ENCODE measurements at places on chromosomes 6 and 20.

DNA sequence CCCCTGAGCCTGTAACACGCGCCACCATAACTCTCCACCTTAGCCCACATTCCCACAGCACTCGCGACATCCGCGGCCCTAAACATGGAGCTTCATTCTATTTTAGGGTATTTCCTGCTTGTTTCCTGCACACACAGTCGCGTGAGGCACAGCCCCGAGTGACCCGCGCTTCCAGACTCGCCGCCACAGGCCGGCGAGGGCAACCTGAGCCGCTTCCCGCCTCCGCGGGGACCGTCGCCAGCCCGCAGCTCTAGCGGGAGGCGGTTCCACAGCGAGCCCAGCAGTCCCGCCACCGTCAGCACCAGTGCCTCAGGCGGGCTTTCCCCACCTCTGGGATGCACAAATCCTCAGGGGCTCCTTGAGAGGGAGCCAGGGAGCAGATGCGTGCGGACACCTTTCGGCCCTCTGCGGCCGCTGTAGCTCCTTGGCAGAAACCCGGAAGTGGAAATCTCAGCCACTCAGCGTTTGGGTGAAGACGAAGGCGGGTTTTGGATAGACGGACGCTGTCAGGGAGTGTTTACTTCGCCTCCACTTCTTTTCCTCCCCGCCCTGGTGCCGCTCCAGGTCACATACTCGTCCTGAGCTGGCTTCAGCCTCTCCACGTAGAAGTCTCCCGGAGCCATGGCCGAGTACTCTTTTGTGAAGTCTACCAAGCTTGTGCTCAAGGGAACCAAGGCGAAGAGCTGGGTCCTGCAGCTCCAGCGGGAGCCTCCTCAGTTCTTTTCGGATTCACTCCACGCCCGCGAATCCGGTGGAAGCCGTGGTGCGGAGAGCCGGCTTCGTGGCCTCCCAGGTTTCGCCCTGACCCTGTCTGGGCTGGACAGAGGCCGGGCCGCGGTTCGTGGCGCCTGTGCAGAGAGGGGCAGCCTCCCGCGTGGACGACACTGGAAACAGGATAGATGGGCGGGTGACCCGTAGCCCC lies 2177.4 kb upstream of the DEFB115 start:
- DNase-seq = peak; percentile 11
- peaks cover 1% of the 10 kb centered on the region for H3K36me3 ChIP-seq
- no peak overlapping the region for H3K27ac ChIP-seq
- H3K4me3 ChIP-seq = peak overlapping the region; percentile 70
- no peaks in the 10 kb centered on the region for H3K27me3 ChIP-seq

GRCh38 chr20:62119591-62120364 lies 2.5 kb upstream of the LSM14B start:
- no peak overlapping the region for H3K4me3 ChIP-seq
- H3K27me3 ChIP-seq = no peaks in the 10 kb centered on the region
- no peak for DNase-seq
- H3K36me3 ChIP-seq = peaks cover 14% of the 10 kb centered on the region

DNA sequence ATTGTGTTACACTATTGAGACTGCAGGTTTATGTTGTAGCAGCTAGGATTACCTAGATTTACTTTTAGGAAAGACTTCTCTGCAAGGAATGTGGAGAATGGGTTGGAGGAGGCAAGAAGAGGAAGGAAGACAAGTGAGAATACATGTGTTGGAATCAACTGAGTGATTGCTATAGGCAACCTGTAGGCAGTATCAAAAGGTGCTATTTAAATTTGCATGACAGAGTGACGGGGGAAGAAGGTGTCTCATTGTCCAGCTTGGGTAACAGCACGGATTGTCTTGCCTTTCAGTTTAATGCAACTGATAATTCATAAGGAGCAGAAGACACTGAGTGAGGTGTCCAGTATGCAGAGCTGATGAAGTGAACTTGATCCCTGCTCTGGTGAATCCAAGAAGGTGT lies 19.4 kb downstream of the SERPINB9 start:
- no peaks in the 10 kb centered on the region for H3K27me3 ChIP-seq
- peaks cover 48% of the 10 kb centered on the region for H3K36me3 ChIP-seq
- H3K27ac ChIP-seq = peak overlapping the region; percentile 9
- H3K4me1 ChIP-seq = peaks cover 56% of the 10 kb centered on the region
- H3K4me3 ChIP-seq = no peak overlapping the region
- DNase-seq = no peak

GRCh38 chr6:145842693-145843546 lies 28.3 kb upstream of the FBXO30 start:
- H3K27ac ChIP-seq = no peak overlapping the region
- H3K36me3 ChIP-seq = peaks cover 3% of the 10 kb centered on the region
- no peak for DNase-seq
- no peaks in the 10 kb centered on the region for H3K27me3 ChIP-seq
- H3K4me3 ChIP-seq = no peak overlapping the region
- no peaks in the 10 kb centered on the region for H3K4me1 ChIP-seq

- no peak for DNase-seq
- peak overlapping the region; percentile 26 for H3K27ac ChIP-seq
These were observed 63.7 kb downstream of the IGF2R start for GRCh38 chr6:160032538-160032937.

GRCh38 chr20:53413186-53413631 lies 180.4 kb downstream of the ZNF217 start:
- H3K36me3 ChIP-seq = no peaks in the 10 kb centered on the region

DNA sequence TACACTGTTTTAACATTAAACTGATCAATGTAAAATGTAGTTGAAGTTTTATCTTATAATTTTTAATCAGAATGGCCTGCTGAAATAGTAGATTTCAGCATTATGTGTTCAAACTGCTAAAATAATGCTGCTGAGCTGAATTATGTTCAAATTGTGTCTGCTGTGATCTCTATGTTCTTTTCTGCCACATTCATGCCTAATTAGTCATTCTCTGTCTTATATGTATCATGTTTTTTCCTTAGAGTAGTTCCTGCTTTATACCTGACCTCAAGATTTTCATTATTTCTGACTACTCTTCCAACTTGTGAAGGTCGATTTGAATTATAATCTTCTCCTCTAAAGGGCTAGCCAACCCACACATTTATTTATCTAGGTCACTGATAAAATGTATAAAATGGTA lies 476.7 kb upstream of the EPHA7 start:
- H3K27me3 ChIP-seq = no peaks in the 10 kb centered on the region
- H3K4me3 ChIP-seq = no peak overlapping the region
- H3K36me3 ChIP-seq = no peaks in the 10 kb centered on the region
- DNase-seq = no peak
- no peaks in the 10 kb centered on the region for H3K4me1 ChIP-seq

DNA sequence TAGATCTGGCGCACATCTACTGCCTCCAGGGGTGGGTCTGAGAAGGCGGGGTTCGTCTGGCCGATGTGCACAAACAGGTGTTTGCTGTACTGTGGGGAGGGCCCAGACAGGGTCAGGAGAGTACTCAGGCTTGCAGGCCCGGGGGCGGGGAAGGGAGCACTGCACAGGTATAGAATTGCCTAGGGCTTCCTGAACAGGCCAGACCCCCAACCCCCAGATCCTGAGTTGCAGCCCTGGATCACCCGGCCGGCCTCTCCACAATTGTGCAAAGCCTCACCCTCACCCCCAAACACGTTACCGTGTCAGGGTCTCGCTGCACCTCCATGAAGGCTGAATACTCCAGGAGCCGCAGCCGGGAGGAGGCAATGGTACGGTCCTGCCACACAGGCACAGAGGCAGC lies 7.8 kb downstream of the RPL10A start:
- peaks cover 20% of the 10 kb centered on the region for H3K36me3 ChIP-seq
- no peak overlapping the region for H3K27ac ChIP-seq
- peaks cover 6% of the 10 kb centered on the region for H3K27me3 ChIP-seq
- H3K4me1 ChIP-seq = peaks cover 20% of the 10 kb centered on the region

- H3K27ac ChIP-seq = peak overlapping the region; percentile 91
- peak; percentile 58 for DNase-seq
- no peaks in the 10 kb centered on the region for H3K27me3 ChIP-seq
- peaks cover 5% of the 10 kb centered on the region for H3K36me3 ChIP-seq
These were observed 14.9 kb downstream of the NT5E start for GRCh38 chr6:85464722-85465150.

- peaks cover 42% of the 10 kb centered on the region for H3K4me1 ChIP-seq
- H3K27me3 ChIP-seq = peaks cover 10% of the 10 kb centered on the region
- peak within 1 kb of the TSS; percentile 94 for H3K4me3 ChIP-seq
- DNase-seq = peak; percentile 49
- peaks cover 9% of the 10 kb centered on the region for H3K36me3 ChIP-seq
These were observed at the start of gene TRERF1 for GRCh38 chr6:42451333-42452170. Gene TRERF1, minus strand, starts transcription at chr6:42451926. Its CDS starts 182,336 bp downstream, at chr6:42269590.

DNA sequence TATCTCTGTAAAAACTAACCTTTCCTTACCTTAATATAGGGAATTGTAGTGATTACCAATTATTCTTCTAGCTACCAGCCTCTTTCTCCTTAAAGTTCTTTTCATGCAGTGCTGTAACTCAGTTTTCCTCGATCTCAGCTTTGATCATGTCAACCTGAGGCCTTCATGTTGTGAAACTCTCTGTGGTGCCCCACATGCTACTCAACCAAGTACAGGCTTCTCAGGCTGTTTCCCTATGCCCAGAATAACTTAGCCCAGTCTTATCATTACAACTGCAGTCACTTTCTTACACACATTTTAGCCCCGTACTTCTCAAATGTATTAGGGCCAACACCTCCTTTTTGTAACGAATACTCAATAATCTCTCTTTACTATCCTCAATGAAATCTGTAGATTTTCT lies 90.1 kb upstream of the SUPT3H start:
- H3K4me3 ChIP-seq = no peak overlapping the region
- no peak overlapping the region for H3K27ac ChIP-seq
- peaks cover 34% of the 10 kb centered on the region for H3K36me3 ChIP-seq

GRCh38 chr6:79468116-79468515 lies 69.1 kb downstream of the LCA5 start:
- peaks cover 18% of the 10 kb centered on the region for H3K27me3 ChIP-seq
- H3K4me3 ChIP-seq = no peak overlapping the region
- no peaks in the 10 kb centered on the region for H3K4me1 ChIP-seq
- no peak overlapping the region for H3K27ac ChIP-seq
- DNase-seq = no peak

- peaks cover 19% of the 10 kb centered on the region for H3K4me1 ChIP-seq
- H3K27me3 ChIP-seq = no peaks in the 10 kb centered on the region
- H3K4me3 ChIP-seq = no peak overlapping the region
- no peak for DNase-seq
- peak overlapping the region; percentile 44 for H3K27ac ChIP-seq
These were observed 136.2 kb downstream of the HIVEP1 start for GRCh38 chr6:12148317-12148801.

GRCh38 chr6:42315991-42316970 lies 98.6 kb upstream of the MRPS10 start:
- peak; percentile 14 for DNase-seq
- H3K27me3 ChIP-seq = no peaks in the 10 kb centered on the region
- H3K27ac ChIP-seq = peak overlapping the region; percentile 8
- peaks cover 25% of the 10 kb centered on the region for H3K4me1 ChIP-seq
- H3K36me3 ChIP-seq = no peaks in the 10 kb centered on the region
